ENCODE measurements at places on chromosomes 5 and 9.

DNA sequence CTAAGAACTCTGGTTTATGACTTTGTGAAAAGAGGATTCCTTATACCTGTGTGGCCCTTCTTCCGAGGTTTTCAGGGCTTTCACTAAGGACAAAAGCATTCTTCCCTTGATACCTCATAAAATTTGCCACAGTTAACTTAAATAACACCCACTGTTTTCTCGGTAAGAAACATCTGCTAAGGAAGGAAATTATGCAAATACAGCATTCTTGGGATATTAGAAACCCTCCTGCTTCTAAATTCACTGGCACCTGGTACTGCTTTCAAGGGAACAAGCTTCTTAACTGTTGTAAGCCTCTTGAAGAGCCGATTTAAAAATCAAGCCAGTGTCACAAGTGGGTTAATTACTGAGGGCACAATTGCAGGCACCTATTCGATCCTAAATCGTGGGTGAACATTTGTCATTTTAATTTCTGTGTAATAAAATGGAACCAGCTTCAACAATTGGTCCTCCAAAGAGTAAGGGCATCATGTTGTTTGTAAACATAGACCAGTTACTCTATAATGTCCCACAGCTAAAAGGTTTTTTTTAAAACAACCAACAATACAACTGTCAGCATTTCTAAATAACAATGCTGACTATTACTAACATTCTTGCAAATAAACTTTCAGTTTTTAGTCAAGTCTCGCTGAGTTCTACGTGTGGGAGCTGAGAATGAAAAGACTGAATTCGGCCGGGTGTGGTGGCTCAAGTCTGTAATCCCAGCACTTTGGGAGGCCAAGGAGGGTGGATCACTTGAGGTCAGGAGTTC lies 26.6 kb downstream of the AK3 start:
- DNase-seq = no peak

DNA sequence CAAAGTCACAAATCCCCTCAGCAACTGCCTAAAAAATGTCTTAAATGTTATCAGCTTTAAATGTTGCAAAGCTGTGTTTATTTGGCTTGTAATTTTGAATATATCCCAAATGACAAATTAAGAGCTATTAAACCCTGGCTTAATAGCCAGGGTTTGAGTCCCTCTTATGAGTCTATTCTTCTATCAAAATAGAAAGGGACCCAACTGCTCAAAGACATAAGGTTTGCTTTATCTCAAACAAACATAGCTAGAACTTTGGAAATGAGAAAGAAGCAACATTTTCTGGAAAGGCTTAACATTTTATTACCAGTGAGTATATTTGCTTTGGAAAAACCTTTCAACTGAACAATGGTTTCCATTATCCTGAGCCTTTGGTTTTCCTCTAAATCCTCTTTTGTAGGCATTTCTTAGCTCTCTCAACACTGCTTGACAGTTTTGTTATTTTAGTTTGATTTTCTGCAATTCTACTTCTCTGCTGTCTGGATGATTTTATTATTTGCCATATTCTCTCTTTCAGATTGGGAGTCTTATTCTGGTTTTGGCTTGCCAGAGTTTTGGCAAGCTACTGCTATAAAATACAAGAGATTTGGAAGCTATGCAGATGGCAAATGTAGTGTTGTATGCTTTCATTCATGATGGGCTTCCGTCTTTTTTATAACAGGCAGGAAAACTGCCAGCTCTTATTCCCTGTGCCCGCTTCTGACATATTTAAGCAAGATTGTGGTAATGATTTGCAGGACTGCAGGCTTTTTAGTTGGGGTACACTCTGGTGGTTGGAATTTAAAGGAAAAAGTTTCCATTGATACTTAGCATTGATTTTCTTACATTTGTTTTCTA lies 734.9 kb downstream of the DTWD2 start:
- DNase-seq = no peak

GRCh38 chr9:89254773-89255125 lies 56.2 kb upstream of the CKS2 start:
- no peak for DNase-seq

DNA sequence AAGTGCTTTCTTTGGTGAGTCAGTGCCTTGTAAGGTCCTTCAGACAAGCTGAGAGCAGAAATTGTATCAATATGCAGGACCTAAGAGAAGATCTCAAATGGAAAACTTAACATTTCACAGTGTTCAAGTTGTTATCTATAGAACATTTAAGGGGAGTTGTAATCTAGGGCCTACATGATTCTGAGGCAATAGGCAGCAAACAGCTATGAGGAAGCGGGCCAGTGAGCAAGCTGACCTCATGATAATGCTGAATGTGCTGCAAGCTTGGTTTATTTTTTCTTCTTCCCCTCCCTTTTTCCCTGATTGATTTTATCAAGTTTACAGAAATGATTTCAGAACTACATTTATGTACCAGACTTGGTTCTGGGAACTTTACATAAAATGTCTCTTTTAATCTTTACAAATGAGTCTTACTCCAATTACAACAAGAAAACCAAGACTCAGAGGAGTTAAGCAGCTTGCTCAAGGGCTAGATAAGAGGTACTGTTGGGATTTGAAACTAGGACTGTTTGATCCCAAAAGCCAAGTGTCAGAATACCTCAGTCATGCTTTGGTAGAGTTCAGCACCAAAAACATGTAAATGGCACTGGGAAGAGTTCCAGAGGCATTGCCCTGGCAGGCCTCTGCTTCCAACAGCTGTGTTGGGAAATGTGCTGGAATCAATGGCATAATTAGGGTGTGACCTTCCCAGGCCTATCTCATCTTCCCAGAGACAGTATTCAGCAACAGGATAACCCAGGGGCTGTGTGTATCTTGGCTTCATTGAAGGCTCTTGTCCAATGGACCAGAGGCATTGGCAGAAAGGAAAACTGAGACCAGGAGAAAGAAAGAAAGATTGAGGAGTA lies 130.1 kb downstream of the LRRC70 start:
- DNase-seq = no peak

- no peak for DNase-seq
These were observed 35.8 kb upstream of the PIP5K1B start for GRCh38 chr9:68669218-68669617.

DNA sequence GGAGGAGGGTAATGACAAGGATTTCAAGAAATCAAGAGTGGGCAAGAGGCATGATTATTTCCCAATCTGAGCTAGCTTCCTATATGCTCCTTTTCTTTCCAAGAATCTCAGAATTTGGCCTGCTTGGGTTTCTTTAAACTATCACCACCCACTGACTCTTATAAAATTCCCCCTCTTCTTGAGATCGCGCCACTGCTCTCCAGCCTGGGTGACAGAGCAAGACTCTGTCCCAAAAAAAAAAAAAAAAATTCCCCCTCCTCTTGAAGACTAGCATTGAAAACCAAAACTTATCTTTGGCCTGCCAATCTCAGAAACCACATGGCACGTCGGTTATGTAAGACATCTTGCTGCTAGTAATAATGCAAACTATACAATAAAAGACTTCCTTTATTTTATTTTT lies 3.4 kb upstream of the DMXL1 start:
- DNase-seq = no peak

All from vagina (tissue), 2 donors.